ENCODE measurements at places on chromosomes 7 and 10.

DNA sequence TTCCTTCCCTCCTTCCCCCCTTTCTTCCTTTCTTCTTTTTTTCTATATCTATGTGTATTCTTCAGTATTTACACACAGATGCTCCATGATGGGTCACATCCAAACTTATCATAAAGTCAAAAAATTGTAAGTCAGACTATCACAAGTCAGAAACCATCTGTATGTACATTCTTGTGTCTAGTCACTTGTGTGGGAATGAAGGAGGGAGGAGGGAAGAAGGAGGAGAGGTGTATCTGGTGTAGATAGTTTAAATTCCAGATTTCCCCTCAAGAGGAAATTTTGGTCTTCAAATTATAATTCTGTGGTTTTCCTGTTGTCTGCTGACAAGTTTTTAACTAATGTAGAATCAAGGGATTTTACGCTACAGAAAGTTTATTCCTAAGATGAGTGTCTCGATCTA lies 287.2 kb downstream of the ETV1 start:
- no peak for DNase-seq

DNA sequence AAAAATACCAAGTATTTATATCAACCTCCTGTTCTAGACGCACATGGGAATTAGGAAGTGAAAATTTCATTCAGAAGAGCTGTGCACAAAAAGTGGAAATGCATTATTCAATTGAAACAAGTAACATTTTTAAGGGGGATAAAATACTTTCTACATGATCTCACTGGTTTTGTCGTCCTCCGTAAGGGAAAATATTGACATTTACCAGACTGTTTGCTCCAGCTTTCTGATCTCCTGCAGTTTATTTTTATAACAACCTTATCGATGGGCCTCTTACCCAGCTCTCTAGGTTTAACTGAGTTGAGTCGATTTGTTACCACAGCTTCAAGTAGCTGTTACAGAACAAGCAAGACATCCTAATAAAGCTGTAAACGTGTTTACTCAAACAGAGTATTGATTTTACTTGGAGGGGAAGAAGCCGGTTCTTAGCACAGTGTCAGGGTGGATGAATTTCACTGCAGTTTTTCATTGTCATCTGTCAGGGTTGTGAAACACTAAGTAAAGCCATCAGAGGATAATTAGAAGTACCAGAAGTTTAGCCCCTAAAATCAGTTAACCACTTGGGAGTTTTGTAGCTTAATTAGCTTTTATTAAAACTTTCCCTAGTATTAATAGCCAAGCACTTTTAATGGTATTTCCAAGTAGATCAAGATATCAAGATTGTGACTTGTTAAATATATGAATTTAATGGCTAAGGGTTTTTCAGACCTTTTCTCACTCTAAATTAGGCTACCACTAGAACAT lies 142.6 kb upstream of the KAT6B start:
- no peak for DNase-seq

- no peak for DNase-seq
Measured at GRCh38 chr10:71964743-71965515, 734 bp downstream of the CHST3 start.

DNA sequence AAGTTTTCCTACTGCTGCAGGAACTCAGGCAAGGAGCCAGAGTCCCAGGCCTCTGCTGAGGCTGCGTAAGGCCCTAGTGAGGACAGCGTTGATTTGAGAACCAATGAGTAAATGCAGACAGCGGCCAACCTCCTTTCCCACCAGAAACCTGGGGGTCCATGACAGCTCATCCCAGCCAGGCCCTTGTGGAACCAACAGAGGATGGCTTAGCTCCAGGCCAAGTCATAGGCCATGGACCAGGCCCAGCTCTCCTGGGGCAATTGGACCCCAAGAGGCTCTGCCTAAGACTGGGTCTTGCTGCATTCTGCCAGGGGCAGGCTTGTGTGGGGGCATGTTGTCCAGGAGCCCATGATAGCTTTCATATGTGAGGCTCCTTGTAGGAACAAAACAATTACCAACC lies 65.4 kb upstream of the PPP1R3C start:
- no peak for DNase-seq

DNA sequence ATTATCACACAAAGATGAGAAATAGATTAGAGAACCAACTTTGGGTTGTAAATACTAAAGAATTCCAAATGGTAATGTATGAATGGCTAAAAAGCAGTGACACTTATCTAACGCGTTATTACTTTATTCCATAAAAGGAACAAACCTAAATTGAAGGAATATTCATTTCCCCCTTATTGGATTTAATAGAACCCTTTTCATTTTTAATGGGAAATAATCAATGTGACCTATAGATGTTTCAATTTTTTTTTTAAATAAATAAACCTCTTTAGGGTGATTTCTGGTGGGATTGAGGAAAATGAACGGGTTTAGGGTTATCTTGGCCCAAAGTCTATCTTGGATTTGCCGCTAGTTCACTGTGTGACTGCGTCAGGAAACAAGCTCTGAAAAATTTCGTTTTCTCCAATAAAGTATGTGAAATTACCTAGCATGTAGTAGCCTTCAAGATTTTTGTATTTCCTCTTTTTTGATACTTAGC lies 1.9 kb upstream of the ACBD5 start:
- DNase-seq: no peak

- no peak for DNase-seq
Measured at GRCh38 chr7:150897502-150898474, 45.5 kb downstream of the AOC1 start.

- no peak for DNase-seq
Measured at GRCh38 chr10:65358565-65358964, 1567.3 kb upstream of the LRRTM3 start.

DNA sequence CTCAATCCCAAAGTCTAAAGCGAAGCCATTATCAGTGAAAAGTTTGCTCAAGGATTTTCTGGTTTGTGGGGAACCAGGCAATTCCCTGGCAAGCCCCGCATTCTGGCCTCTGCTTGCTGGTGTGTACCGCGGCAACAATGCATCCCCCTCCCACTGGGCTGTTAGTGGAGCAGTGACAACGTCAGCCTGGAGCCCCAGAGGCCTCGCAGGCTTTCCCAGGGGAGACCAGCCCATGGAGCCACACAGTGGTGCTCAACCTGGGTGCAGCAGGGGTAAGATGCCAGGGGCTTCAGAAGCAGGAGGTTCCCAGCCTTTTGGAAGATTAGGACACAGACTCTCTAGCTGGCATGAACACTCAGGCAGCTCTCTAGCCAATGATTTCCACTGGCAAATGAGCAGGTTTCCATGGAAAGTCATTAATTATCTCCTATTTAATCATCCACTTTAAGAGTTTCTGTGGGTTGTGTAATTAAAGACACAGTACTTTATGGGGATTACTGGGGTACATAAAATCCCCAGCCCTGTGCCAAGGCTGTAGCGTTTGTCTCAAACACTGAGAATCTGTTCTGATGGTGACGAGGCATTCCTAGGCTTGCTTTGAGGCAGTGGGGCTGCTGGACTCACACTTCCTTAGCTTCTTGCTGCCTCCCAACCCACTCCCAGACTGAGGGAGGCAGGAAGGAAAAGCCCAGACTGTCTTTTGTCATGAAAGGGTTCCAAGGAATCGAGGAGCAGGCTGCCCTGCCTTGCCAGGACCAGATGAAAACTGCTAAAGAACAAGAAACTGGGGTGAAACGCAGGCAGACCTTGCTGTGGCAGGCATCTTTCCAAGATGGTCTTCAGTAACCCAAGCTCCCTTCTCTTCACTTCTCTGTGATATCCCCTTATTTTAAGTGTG lies 411.9 kb upstream of the SHH start:
- no peak for DNase-seq

DNA sequence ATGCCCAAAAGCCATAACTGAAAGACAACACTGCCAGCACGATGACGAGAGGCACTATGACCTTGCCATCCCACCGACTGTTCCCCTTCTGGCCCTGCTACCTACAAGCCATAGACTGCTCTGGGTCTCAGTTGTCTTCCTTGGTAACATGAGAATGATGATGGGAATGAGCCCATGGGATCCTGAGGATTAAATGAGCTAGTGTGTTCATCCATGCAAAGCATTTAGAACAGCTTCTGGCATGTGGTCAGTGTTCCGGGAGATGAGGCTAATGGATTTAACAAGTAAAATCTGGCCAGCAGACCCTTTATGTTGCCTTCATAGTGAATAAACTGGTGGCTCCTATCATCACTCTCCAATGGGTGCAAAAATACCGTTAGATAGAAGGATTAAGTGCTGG lies 62.4 kb upstream of the WDR11 start:
- no peak for DNase-seq

DNA sequence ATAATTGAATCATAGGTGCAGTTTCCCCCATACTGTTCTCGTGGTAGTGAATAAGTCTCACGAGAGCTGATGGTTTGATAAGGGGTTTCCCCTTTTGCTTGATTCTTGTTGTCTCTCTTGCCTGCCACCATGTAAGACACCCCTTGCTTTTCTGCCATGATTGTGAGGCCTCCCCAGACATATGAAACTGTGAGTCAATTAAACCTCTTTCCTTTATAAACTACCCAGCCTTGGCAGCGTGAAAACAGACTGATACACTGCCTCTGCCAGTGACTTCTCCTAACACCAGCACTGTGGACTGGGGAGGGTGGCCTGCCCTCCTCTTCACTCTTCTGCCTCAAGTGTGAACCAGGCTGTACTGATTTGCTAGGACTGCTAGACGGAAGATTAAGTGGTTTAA lies 108.6 kb downstream of the RAB11FIP2 start:
- DNase-seq: no peak

GRCh38 chr7:92409357-92409756 lies 37.9 kb upstream of the GATAD1 start:
- DNase-seq: no peak

- no peak for DNase-seq
Measured at GRCh38 chr10:88457660-88458059, 125.5 kb downstream of the RNLS start.

- DNase-seq: no peak
Measured at GRCh38 chr7:117685795-117686194, 187.4 kb downstream of the CTTNBP2 start.

DNA sequence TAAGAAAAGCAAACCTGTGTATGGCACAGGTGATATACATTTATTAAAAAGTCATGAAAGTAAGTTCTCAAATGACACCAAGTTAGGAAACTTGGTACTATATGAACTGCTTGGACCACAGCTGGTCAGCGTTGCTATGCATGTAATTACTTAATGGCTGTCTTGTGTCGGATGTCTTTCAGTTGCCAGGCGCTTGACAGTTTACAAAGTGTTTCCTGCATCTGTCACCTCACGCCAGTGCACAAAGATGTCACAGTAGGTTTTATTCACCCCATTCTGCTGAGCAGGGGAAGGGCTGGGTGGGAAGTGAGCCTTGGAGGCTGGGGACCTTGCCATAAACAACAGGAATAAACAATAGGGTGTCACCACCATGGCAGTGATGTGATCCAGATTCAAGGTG lies 35.8 kb downstream of the ADAM12 start:
- DNase-seq: no peak

GRCh38 chr7:131905471-131905973 lies 349.1 kb upstream of the PODXL start:
- DNase-seq: no peak

DNA sequence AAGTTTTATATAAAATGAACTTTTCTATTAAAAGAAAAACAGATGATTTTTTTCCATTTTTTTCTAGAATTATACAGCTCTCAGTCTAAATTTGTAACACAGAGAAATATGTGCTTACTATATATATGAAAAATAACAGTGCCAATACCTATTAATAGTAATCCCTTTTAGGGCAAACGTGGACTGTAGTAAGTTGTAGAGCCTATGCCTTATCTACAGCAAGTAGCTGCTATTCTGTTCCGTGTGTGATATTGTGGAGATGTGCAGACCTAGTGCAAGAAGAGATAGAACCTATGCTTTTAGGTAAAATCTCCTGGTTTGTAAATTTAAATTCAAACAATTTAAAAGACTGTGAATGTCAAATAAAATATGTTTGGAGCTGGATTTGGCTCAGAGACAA lies 72.9 kb downstream of the FAS start:
- DNase-seq: no peak

- no peak for DNase-seq
Measured at GRCh38 chr10:125485665-125486064, 197.3 kb downstream of the TEX36 start.

DNA sequence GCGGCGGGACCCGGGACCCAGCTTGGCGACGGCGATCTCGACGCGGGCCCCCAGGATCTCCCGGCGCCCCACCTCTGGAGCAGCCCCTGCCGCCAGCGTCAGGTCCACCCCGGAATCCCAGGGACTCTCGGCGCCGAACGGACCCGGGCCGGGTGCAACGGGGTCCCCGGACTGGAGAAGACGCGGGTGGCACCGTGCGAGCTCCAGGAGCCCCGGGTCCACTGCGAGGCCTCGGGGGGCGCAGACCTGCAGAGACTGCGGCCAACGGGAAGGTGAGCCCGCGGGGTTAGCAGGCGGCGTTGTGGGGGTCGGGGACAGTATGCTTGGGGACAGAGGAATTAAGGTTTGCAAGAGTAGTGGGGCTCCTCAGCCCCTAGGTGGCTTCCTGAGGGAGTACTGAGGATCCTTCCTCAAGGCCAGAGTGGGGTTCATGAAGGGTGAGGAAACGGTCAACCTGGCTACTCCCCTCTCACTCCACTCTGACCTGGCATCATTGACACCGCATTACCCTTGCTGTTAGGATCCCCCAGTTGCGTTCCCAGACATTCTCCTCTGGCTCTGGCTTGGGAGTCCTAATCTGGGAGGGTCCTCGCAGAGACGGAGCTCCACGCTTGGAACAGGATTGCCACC lies 353 bp downstream of the EPHB6 start:
- DNase-seq: no peak

DNA sequence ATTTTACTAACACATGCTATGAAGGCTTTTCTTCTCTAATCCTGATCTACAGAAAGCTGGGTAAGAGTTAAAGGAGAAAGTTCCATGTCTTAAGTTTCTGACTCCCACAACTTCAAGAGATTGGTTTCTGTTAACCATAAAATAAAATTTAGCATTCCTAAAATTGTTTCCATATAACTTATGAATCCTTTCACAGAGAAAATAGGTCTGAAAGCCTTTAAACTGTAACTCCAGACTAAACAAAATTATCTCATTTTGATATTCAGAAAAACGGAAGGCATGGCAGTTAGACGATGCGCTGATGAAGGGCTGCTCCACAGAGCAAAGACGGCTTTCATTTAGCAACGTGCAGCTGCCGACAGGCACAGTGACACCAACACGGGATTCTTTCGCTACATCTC lies 133.3 kb downstream of the SLC25A13 start:
- DNase-seq: no peak

- DNase-seq: no peak
Measured at GRCh38 chr7:43766564-43766963, 8.1 kb downstream of the BLVRA start.

GRCh38 chr7:156334636-156335035 lies 305.9 kb upstream of the RNF32 start:
- DNase-seq: no peak

GRCh38 chr10:132884041-132884440 lies 58.3 kb downstream of the CFAP46 start:
- DNase-seq: no peak

- DNase-seq: no peak
Measured at GRCh38 chr10:114173603-114173920, 441 bp downstream of the CCDC186 start.

- no peak for DNase-seq
Measured at GRCh38 chr10:106384496-106384895, 780.0 kb downstream of the SORCS1 start.

GRCh38 chr7:151447312-151447711 lies 7.4 kb upstream of the CRYGN start:
- DNase-seq: no peak

Measured in activated gamma-delta T cell treated with Interleukin-2 at 50 U/mL for 16 hours (primary cell).